Activated T-helper 1 cell treated with anti-CD3 and anti-CD28 coated beads, Interleukin-2, amount 50 U/mL, for 16 hours (primary cell): ENCODE measurements at places on chromosomes 12 and 14.

DNA sequence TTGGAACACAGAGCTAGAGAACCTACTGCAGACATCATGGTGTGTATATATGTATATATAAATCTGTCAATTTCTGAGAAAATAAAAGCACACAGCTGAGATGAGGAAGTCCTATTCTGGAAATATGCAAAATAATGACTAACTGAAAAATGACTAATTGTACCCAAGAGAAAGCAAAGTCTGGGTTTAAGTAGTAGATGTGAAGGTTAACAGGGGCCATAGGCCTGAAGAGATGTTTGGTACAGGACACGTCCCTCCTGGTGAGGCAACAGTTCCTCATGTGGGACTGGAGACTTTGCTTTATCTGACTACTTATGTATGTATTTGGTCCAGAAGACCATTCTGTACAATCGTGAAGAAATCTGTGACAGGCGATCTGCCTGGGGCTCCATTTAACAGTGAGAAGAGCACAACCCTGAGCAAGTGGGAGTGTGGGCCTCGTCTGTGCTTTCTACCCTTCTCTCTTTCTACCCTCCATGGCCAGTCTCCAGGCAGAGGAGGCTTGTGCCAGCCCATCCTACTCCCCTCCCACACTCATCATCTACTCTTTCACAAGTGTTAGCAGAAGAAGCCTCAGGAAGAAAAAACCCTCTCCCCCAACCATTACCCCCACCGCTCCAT lies 67.5 kb downstream of the SLC41A2 start:
- DNase-seq: no peak

DNA sequence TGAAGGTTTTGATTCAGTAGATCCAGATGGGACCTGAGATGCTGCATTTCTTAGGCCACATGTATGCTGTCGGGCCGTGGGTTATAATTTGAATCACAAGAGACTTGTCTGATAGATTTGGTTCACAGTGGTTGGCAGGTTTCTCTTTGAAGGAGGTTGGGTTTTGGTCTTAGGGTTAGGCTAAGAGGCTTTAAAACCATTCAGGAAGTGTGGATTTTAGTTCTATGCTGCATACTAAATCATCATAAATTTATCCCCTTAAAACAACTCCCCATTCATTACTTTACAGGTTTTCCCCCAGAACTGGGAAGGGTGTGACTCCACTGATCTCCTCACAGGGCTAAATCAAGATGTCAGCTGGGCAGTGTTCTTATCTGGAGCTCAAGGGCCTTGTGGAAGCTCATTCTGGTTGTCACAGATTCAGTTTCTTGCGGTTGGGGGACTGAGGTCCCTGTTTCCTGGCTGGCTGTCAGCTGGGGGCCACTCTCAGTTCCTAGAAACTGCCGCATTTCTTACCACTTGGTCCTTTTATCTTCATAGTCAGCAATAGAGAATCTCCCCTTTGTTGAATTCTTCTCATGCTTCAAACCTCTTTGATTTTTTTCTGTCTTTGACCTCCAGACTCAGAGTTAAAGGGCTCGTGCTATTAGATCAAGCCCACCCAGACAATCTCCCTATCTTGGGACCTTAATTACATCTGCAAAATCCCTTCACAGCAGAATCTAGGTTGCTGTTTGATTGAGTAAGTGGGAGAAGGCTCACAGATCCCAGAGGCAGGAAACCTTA lies 20.6 kb upstream of the PCNX1 start:
- no peak for DNase-seq

DNA sequence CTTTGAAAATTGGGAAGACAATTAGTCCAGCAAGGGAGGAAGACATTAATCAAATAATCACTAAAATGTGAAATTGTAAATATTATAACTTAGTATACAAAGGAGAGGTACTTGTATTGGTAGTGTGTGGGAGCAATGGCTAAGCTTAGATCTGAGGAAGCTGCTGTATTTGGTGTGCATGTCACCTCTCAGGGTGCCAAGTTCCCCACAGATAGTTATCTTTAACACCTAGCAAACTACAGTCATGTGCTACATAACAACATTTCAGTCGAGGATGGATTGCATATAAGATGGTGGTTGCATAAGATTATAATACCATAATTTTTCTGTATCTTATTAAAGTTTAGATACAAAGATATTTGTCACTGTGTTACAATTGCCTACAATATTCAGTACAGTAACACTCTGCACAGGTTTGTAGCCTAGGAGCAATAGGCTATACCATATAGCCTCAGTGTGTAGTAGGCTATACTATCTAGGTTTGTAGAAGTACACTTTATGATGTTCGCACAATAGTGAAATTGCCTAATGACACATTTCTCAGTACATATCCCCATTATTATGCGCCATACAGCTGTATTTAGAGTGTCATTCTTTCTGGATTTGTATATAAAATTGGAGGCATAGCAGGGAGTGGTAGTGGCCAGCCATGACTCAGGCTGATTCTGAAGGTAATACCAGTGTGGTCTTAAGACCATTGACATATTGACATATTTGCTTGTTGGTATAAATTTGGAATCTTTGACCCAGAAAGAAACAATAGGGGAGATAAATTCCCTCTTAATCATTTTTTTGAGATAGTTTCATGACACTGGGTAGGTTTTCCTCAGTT lies 55.8 kb downstream of the RAD51B start:
- DNase-seq: no peak

DNA sequence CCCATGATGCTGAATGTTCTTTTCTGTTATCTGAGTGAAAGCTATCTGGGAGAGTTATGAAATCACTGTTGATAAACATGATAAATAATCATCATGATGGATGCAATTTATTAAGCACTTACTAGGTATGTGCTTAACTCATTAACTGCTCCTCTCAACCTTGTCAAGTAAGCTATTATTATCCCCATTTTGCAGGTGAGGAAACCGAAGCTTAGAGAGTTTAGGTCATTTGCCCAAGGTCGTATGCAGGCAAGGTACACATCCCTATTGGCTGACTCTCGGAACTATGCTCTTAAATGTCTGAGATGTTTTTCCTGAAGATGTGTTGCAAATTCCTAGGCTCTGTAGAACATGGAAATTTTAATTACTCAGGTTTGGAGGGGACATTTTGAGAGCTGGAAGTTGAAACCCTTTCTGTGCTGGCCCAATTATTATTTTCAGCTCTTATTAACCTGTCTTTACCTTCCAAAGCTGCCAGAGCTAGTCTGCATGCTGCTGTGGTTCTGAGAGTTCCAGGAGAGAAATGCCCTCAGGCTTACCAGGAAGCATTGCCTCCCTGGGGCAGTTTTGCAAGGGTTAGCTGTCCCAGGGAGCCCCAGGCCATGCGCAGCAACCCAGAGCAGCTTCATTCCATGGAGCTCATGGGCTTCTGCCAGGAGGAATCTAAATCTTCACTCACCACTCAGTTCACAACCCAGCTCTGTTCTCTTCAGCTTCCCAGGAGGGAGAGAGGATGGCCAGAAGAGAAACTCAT lies 55.6 kb upstream of the OAS1 start:
- DNase-seq: no peak

DNA sequence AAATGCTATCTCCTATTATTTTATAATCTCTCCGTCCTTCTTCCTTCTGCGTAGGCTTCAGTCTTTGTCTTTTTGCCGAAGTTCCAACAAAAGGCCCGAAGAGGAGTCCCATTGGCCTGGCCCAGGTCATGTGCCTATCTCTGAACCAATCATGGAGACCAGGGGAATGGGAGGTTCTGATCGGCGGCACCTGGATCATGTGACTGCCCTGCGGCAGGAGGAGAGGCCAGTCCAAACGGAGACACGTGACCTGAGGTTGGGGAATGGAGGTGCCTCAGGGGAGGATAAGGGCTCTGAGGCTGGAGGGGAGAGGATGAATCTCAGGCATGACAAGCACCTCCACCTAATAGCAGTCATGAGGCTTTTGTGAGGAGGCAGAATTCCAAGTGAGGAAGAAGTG lies 86.0 kb downstream of the AACS start:
- no peak for DNase-seq

DNA sequence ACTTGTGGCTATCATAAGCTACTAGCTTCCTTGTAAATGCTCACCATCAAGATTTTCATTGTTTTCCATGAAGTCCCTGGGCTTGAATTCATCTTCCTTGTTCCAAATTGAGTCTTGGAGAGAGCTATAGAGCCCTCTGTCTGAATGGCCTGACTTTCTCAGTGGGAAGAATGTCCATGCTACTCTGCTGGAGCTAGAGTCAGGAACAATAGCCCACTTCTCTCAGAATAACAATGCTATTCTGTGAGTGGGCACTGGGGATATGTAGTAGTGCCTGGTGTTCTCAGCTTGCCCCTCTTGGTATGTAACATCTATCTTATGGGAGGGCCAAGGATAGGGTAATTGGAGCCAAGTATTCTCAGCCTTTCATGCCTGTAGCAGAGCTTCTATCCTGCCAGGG lies 127.6 kb upstream of the TRHDE start:
- no peak for DNase-seq

DNA sequence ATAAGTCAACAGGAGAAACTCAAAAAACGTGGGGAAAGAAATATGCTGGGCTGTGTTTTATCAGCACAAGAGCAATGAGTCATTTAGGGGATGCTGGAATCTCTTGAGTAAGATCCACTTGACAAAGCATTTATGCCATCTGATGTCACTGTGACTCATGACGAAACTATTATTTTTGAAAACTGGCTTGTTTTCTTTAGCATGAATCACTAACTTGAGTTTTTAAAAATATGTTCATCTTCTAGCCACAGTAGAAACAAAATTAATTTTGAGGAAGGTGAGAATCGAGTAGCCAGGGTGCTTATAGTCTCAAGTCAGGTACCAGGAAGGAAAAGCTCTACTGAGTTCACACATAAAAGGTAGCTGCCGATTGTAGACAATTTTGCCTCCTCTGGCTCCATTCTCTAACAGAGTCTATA lies 456.2 kb upstream of the MGAT4C start:
- DNase-seq: no peak

DNA sequence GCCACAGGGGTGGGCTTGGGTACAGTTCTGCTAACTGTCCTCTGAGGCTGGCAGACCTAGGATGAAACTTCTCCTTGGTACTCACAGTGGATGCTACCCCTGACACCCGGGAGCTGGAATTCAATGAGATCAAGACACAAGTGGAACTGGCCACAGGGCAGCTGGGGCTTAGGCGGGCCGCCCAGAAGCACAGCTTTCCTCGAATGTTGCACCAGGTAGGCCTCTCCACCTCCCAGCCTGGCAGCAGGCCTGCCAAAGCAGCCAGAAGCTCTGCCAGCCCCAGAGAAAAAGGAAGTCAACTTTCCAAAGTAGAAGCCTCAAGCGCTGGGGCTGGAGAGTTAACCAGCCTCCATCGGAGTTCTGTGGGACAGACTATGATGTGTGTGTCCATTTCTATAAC lies 2.4 kb upstream of the NRL start:
- DNase-seq: no peak

GRCh38 chr14:20436363-20436755 lies 393 bp upstream of the KLHL33 start:
- no peak for DNase-seq

- no peak for DNase-seq
Observed at GRCh38 chr12:115507951-115508722, 769.4 kb downstream of the MED13L start.

GRCh38 chr12:112443916-112444315 lies 25.2 kb downstream of the PTPN11 start:
- no peak for DNase-seq

GRCh38 chr14:24377126-24377525 lies 9.1 kb downstream of the NFATC4 start:
- DNase-seq: no peak

GRCh38 chr12:127650626-127651025 lies 616.3 kb upstream of the TMEM132C start:
- no peak for DNase-seq

GRCh38 chr12:127538316-127538715 lies 728.7 kb upstream of the TMEM132C start:
- no peak for DNase-seq

GRCh38 chr14:34920339-34920738 lies 45.2 kb upstream of the BAZ1A start:
- DNase-seq: no peak

DNA sequence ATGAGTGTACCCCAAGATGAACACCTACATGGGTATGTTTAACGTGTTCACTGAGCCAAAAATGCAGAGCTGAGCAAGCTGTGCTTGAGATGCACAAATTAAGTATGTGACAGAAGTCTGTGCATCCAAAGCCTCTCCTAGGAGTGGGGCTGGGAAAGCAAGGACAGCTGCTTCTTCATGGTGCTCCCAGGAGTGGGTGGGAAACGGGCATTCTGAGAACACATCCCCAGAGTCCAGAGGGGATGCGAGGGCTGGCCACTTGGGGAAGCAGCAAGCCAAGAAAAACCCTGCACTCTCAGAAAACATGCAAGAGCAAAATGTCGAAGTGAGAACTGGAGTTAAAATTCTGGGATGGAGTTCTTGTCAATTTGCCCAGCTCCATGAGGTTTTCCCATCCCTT lies 414.3 kb downstream of the BCAT1 start:
- no peak for DNase-seq

DNA sequence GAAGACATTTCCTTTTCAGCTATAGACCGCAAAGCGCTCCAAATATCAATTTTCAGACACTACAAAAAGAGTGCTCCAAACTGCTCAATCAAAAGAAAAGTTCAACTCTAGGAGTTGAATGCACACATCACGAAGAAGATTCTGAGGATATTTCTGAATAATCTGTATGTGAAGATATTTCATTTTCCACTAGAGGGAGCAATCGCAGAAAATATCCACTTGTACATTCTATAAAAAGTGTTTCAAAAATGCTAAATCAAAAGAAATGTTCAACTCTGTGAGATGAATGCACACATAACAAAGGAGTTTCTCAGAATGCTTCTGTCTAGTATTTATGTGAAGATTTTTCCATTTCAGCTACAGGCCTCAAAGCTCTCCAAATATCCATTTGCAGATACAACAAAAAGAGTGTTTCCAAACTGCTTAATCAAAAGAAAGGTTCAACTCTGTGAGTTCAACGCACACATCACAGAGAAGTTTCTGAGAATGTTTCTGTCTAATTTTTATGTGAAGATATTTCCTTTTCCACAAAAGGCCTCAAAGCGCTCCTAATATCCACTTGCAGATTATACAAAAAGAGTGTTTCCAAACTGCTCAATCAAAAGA lies 643.8 kb upstream of the ALG10B start:
- no peak for DNase-seq

DNA sequence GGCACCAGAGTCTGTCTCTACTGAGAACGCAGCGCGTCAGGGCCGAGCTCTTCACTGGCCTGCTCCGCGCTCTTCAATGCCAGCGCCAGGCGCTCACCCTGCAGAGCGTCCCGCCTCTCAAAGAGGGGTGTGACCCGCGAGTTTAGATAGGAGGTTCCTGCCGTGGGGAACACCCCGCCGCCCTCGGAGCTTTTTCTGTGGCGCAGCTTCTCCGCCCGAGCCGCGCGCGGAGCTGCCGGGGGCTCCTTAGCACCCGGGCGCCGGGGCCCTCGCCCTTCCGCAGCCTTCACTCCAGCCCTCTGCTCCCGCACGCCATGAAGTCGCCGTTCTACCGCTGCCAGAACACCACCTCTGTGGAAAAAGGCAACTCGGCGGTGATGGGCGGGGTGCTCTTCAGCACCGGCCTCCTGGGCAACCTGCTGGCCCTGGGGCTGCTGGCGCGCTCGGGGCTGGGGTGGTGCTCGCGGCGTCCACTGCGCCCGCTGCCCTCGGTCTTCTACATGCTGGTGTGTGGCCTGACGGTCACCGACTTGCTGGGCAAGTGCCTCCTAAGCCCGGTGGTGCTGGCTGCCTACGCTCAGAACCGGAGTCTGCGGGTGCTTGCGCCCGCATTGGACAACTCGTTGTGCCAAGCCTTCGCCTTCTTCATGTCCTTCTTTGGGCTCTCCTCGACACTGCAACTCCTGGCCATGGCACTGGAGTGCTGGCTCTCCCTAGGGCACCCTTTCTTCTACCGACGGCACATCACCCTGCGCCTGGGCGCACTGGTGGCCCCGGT lies at the start of gene PTGDR:
TSS of gene PTGDR (plus strand) at position 198 of the 778 bp plus-strand sequence. CDS start at position 315, 117 bp downstream.
- DNase-seq: no peak

GRCh38 chr14:48665077-48665784 lies 920.9 kb downstream of the RPS29 start:
- DNase-seq: no peak
